ENCODE measurements at places on chromosomes 2 and 18. TPM values are rescaled to one million over a fixed set of nuclear protein-coding genes. Genes with fewer than 3 reads are reported as not detected.

Gene RGPD3
- total RNA-seq: 0.13 TPM

Gene PLB1
- total RNA-seq: 0.20 TPM

Gene SPP2
- total RNA-seq: not detected

Gene ADD2
- total RNA-seq: 15.4 TPM

Gene ACSL3
- 95.2 TPM for total RNA-seq

Gene HOXD10
- 7.5 TPM for total RNA-seq

Gene CYP27C1
- total RNA-seq: not detected

Gene ST8SIA3
- not detected for total RNA-seq

Gene ALPG
- total RNA-seq: 0.07 TPM
